ENCODE measurements at places on chromosomes 3 and 15.

GRCh38 chr15:53074221-53074620 lies 284.1 kb upstream of the ONECUT1 start:
- DNase-seq = no peak

DNA sequence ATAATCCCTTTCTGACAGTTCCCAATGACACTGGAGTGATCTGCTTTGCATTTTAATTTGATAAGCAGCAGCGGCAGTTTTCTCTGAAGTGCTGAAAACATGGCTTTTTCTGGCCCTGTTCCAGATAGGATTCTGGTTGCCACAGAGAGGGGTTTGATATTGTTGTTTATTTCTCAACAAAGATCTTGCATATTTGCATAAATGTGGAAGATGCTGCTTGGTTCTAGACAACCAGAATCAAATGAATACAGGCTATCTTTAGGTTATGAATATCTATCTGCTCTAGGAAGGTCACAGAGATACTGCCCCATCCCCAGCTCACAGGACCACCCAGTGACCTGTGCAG lies 137.1 kb downstream of the ZNF609 start:
- DNase-seq = no peak

- no peak for DNase-seq
Observed at GRCh38 chr3:78745847-78746246, 1022.0 kb downstream of the ROBO1 start.

- DNase-seq = no peak
Observed at GRCh38 chr3:141071681-141072260, 20.6 kb downstream of the SPSB4 start.

DNA sequence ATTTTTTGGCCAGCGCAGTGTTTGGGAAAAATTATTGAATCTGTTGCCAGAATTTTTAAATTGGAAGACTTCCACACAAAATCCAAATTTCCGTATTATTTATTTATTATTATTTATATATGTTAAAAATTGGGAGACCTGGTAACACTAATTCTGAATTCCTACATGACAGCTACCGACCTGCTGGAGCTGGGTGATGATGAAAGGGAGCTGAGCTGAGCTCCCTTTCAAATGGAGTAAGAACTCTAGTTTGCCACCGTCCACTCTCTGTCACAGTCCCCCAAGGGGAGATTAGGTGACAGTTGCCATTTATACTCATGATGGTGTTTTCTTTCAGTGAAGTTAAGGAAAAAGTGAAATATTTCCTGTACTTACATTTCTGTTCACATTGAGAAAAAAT lies 1.4 kb downstream of the CRTC3 start:
- DNase-seq = no peak

DNA sequence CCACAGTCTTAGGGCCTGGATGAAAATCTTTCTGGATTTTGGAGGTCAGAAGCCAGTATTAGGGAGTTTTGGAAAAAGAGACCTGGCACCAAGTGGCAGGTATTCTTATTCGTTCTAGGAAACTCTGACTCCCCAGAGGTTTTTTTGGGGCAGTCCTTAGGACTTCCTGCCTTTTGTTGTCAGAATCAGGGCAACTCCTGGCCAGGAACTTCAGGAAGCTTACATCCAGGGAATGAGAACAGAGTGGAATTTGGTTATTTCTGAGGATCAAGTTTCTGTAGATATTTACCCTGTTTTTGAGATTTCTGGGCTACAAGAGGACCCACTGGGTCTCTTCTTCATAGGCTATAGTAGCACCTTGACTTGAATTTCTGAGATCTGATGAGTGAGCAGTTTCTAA lies 15.5 kb downstream of the SCN10A start:
- no peak for DNase-seq

- no peak for DNase-seq
Observed at GRCh38 chr3:114606336-114606735, 312.5 kb downstream of the TIGIT start.

- peak; percentile 58 for DNase-seq
Observed at GRCh38 chr3:32460031-32460749, 42.5 kb downstream of the CMTM6 start.

DNA sequence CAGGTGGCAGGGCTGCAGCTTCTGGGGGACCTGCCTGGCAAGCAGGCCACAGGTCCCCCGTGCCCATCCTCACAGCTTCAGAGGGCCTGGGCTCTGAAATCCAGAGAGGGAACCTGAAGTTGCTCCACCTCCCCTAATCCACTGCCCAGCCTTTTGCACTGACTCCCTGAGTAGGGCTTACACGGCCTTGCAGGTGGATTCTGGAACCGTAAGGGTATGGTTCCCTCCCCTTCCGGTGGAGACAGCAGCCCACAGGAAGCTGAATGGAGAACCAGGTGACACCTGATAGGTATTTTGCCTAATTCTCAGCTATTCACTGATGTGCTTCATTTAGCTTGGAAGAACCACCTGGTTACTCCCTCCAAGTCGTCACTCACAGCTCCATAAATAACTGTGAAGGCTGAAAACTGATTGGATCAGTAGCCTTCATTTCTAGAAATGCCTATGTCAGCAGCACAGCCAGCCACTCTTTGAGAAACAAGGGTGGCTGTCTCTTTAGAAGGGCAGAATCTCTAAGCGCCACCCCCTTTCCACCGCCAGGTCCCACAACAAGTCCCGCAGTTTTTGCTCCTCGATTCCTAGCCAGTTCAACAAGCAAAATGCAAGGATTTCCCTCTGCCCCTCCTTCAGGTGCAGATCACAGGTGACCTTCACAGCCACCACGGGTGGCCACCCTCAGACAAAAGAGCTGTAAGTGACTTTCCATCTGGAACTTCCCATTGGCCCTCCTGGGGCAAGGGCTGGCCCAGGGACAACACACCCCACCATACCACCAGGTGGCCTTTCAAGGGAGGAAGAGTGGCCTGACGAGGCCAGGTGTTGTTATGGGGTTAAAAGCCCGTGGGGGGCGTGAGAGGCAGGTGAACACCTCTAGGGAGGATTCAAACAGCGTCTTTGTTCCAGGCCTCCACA lies 112.9 kb downstream of the SEC22A start:
- DNase-seq = no peak

DNA sequence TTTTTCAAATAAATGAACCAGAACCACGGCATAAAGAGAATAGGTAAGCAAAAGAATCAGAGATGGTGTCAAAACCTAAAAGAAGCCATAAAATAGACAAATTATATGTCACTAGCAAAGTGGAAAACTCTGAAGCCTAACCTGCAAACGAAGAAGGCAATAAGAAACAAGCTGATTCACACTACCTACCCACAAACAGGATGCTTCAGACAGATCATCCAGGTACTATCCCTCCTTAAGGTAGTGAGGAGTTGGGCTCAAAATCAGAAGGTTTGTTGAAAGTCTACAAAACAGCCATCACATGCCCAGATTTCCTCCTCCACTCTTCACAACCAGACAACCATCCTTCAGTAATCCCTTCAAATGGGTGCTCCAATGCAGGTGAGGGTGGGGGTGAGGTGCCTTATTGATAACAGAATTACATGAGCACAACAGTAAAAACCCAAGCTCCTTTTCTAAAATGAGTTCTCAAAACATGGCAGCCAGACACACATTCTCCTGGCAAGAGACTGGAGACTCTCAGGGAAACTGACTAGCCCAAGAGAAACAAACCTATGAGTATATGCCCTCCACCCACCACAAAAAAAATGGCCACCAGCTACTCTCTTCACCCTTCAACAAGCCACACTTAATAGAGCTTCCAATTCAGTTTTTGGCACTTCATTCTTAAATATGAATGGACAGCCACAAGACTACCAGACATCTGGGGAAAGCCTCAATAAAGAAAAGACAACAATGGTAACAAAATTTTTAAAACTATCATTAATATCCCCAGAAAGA lies 6.4 kb downstream of the KPNA1 start:
- DNase-seq = peak; percentile 22

GRCh38 chr3:67048715-67049074 lies 50.6 kb downstream of the KBTBD8 start:
- DNase-seq = no peak

DNA sequence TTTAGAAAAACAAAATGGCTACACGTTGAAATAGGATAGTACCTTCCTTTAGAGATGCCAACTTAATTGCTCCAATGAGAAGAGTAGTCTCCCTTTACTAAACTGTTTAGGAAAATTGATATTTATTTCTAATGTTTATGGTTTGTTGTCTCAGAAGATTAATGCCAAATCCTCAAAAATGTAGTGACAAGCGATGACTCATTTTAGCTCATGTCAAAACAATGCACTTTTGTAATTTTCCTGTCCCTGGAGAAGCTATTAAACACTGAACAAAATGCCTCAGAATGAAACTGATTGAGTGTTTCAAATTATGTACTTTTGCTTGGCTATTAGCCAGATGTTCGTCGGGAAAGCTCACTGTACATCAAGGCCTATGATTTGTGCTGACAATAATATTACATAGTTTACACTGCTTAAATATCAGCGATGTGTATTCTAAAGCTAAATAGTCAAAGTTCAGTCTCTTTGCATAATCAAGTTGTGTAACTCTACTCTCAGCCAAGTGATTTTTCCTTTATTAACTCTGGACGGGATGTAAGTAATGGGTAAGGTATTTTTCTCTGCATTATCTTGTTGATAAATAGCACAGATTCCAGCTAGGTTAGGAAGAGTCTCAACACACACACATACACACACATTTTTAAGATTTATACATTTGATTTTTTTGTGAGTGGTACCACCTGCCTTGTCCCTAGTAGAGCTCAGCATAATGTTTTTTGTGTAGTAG lies 83.7 kb downstream of the CMSS1 start:
- peak; percentile 90 for DNase-seq

DNA sequence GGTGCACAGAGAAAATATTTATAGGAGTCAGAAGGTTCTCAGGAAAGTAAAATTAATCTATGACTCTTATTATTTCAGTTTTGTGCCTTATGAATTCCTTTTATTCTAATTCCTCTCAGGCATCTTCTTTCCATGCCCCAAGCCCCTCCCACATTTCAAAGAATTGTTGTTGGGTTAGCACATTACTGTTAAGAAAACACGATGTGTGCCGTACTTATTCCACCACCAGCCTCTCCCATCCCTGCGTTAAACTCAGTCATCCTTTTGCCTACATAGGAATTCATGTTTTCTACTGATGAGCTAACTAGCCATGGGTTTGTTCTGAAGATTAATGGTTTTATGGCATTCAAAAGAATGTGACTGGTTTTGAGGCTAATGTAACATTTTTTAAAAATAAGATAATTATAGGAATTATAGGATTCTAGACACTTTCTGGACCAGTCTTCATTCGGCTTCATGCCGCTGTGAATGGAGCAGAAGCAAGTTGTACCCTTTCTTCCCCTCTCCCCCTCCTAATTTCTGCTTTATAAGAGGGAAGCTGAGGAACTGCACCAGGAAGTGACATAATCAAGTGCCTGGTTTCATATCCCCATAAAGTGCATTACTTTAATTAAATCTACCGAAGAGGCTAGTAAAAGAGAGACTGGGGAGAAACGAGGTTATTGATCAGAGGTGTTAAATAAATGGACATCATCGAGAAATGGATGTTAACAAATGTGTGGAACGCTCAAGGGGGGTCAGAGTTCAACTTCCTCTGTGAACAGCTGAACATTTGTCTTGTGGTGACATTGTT lies 12.3 kb upstream of the MB21D2 start:
- peak; percentile 39 for DNase-seq

DNA sequence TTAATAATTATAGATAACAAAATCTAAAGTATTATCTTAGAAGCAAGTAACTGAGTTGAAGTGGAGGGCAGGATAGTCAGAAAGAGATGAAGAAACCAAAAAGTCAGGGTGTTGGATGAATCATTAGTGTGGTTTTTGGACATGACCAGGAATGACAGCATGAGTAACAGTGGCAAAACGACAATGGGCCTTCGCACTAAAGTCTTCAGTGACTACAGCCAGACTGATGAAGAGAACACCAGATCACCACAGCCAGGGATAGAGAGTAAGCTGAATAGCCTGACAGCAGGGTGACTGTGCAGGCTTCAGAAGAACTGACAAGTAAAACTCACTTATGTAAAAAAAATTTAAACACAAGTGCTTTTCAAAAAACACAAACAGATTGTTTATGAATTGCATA lies 96.0 kb upstream of the MELTF start:
- peak; percentile 68 for DNase-seq

DNA sequence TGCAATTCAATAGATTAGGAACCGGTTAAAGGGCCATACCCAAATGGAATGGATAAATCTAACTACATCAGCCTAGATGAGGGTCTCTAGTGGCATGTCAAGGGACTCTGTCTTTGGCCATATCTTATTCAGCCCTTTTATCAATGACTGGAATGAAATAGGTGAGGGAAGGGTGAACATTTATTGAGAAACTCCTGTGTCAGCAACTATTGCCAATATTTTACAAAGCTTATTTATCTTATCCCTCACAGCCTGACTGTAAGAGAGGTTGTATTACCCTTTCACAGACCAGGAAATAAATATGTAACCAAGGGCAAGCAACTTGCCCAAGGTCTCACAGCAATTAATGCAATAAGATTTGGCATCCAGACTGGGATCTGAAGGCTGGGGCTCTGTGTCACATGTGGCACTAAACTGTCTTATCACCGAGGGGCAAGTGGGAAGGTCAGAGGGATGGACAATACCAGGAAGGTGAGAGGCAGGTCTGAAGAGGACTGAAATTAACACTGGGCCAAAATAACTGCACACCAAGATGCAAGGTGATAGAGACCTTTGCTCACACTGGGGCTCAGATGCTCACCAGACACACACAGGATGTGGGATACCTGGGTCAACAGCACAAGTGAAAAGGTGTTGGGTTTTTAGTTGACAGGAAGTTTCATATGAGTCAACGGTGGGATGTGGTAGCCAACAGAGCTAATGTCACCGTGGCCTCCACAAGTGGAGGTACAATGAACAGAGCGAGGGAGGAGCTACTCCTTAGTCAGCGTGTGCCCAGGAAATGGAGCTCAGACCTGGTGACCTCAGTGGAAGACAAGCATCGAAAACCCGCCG lies 261.3 kb downstream of the RPLP1 start:
- DNase-seq = peak; percentile 18

GRCh38 chr3:10982782-10983181 lies 9.8 kb upstream of the SLC6A1 start:
- peak; percentile 82 for DNase-seq

DNA sequence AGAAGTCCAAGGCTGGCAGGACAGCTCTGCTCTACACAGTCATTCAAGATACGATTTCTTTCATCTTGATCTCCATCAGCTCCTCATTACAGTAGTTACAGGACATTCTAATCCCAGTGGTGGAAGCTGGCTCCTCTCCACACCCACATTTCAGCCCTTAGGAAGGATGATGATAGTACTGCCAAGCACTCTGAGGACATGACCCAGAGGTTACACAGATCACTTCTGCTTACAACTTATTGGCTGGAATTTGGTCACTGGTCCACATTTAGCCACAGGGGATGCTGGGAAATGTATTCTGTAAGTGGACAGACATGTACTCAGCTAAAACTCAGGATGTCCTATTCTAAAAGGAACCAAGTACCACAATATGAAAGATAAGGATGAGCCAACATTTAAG lies 77.1 kb downstream of the IQCH start:
- DNase-seq = no peak

GRCh38 chr3:76500746-76501275 lies 539.1 kb upstream of the ROBO2 start:
- peak; percentile 5 for DNase-seq

DNA sequence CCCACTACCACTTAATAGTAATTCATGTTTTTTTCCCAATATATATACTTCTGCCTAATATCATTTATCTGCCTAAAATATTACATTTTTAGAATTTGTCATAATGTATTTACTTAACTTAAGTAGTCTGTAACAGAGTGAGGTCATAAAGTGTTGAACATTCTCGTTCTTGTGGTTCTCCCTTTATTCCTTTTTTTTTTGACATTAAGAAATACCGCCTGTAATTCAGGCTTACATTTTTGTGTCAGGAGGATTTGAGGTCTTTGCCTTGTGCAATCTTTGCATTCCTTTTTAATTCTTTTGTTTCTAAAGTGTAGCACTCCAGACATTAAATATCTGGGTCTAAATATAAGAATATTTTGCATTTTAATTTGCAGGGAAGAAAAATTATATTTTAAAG lies 315.4 kb downstream of the PTPRG start:
- no peak for DNase-seq
